ENCODE measurements at places on chromosomes 7 and 10. TPM values are rescaled to one million over a fixed set of nuclear protein-coding genes. Genes with fewer than 3 reads are reported as not detected.

The SPDYE5 gene
- total RNA-seq = not detected

DNA sequence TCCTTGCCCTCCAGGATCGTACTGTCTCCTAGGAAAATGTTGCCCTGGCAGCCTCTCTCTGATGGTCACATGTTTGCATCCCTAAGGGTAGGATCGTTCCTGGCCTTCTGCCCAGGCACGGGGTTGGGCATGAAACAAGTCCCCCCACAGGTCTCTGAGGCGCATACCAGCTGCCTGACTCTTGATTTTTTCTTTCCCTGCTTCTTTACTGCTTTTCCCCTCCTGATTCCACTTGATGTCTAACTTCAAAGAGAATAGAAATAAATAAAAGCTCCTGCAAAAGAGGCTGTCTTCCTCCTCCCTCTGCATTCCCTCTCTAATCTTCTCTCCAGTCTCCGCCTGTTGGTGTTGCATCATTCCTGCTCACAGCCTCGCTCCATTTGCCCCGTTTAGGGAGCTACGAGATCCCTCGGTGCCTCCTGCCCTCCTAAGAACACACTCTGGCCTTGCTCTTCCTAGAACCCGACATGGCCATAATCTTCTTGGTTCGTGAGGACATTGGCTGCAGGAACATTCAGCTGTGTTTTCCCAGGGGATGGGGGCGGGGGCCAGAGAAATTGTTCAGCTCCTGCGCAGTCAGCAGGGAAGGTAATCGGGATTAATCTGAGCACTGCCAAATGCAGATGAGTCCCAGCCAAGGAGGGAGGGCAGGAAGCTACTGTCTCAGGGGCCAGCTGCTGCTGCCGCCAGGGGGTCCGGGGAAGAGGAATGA lies 26.0 kb downstream of the LEP start:
- H3K27me3 ChIP-seq = no peaks in the 10 kb centered on the region
- no peaks in the 10 kb centered on the region for H3K36me3 ChIP-seq
- peak overlapping the region; percentile 8 for H3K4me3 ChIP-seq
- H3K27ac ChIP-seq = peak overlapping the region; percentile 62
- H3K4me1 ChIP-seq = peaks cover 51% of the 10 kb centered on the region
- DNase-seq = no peak

The OR13A1 gene
- total RNA-seq = not detected

GRCh38 chr10:85916286-85916685 lies 450.3 kb downstream of the GRID1 start:
- peaks cover 23% of the 10 kb centered on the region for H3K4me1 ChIP-seq
- no peak for DNase-seq
- H3K36me3 ChIP-seq = no peaks in the 10 kb centered on the region
- no peaks in the 10 kb centered on the region for H3K27me3 ChIP-seq
- no peak overlapping the region for H3K27ac ChIP-seq
- no peak overlapping the region for H3K4me3 ChIP-seq

DNA sequence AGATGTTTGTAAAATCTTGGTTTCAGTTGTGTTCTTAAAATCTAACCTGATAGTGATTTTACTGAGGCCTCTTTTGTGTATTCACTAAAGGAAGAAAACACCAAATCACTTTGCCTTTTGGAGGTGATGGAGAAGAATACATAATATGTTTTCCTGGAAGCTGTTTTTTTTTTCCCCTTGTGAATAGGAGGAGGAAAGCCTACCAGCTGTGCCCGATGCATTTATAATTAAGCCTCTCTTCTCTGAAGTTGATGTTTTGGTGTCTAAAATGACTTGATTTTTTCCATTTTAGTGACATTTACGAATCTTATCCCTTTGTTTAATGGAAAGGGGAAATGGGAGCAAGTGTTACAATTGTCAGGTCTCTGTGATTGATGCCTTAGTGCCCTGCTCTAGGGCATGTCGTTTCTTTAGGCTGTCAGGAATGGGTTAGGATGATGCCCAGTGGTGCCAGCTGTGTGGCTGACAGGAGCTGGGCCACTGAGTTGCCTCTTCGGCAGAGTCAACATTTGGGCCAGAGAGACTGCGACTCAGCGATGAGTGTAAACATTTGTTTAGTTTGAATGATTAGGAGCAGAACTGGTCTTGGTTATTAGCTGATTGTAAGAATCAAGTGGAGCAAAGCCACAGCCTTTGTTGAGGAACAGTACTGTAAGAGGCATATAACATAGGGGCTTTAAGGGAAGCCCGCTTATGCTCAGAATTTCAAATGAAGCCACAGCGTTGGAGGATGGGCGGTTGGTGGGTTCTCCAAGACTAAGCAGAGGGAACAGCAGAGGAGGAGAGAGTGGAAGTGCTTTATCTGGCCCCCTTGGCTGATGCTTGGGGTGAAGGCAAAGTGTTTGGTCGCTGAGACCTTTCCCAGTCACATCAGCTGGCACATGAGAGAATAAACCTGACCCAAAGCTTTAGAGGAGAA lies 81.6 kb downstream of the CDK14 start:
- no peak overlapping the region for H3K27ac ChIP-seq
- H3K4me3 ChIP-seq = no peak overlapping the region
- no peaks in the 10 kb centered on the region for H3K27me3 ChIP-seq
- H3K36me3 ChIP-seq = no peaks in the 10 kb centered on the region

GRCh38 chr10:132255489-132256344 lies 52.0 kb downstream of the STK32C start:
- no peak for DNase-seq
- no peak overlapping the region for H3K27ac ChIP-seq
- H3K27me3 ChIP-seq = no peaks in the 10 kb centered on the region

The CDK14 gene
- 21.6 TPM for total RNA-seq

GRCh38 chr10:17138460-17139042 lies 8.9 kb upstream of the CUBN start:
- H3K27ac ChIP-seq = no peak overlapping the region
- peaks cover 3% of the 10 kb centered on the region for H3K4me1 ChIP-seq
- H3K36me3 ChIP-seq = no peaks in the 10 kb centered on the region
- DNase-seq = no peak

The AKR1C1 gene
- 73.7 TPM for total RNA-seq

The RSPH10B2 gene
- total RNA-seq = 5.2 TPM

The TRIM50 gene
- total RNA-seq = not detected

DNA sequence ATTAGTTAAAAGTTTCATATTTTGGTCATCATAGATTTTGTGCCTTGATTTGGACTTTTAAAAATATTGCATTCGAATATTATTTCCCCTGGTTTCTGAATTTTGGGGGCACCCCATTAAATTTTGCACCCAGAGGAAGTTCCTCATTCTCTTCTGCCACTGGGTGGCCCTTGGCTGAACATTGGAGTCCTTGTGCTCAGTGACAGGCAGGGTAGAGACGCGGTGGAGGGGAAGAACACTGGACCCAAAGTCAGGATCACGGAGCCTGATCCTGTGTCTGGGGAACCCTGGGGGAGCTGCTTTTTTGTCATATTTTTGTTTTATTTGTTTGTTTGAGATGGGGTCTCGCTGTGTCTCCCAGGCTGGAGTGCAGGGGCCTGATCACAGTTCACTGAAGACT lies 74.7 kb downstream of the MKI67 start:
- H3K27ac ChIP-seq = no peak overlapping the region
- no peak for DNase-seq
- H3K4me3 ChIP-seq = no peak overlapping the region
- no peaks in the 10 kb centered on the region for H3K27me3 ChIP-seq

The AQP1 gene
- 243 TPM for total RNA-seq

DNA sequence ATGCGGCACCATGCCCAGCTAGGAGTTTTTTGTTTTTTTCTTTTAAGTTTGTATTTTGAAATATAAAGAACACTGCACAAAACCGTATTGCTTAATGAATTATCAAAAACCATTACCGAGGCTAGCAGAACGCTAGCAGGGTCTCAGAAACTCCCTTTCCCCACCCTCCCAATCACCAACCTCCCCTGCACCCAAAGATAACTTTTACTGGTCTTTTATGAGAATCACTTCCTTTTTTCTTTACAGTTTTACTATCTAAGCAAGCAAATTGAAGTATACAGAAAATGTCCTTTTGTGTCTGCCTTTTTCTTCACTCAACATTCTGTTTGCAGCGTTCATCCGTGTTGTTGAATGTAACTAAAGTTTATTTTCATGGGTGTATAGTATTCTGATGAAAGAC lies 13.4 kb downstream of the HIP1 start:
- H3K36me3 ChIP-seq = no peaks in the 10 kb centered on the region
- H3K27ac ChIP-seq = no peak overlapping the region
- DNase-seq = no peak
- H3K4me3 ChIP-seq = no peak overlapping the region
- no peaks in the 10 kb centered on the region for H3K27me3 ChIP-seq
- peaks cover 16% of the 10 kb centered on the region for H3K4me1 ChIP-seq

- H3K27me3 ChIP-seq = no peaks in the 10 kb centered on the region
- no peak overlapping the region for H3K4me3 ChIP-seq
- DNase-seq = no peak
- H3K27ac ChIP-seq = no peak overlapping the region
Observed at GRCh38 chr7:121761399-121761798, 111.6 kb upstream of the PTPRZ1 start.

The GPR85 gene
- not detected for total RNA-seq

- H3K4me1 ChIP-seq = no peaks in the 10 kb centered on the region
- DNase-seq = no peak
- H3K36me3 ChIP-seq = no peaks in the 10 kb centered on the region
- H3K27me3 ChIP-seq = no peaks in the 10 kb centered on the region
- no peak overlapping the region for H3K27ac ChIP-seq
- no peak overlapping the region for H3K4me3 ChIP-seq
Observed at GRCh38 chr7:53350241-53350640, 314.8 kb downstream of the POM121L12 start.

GRCh38 chr7:31782411-31782991 lies 95.5 kb downstream of the PPP1R17 start:
- H3K4me1 ChIP-seq = no peaks in the 10 kb centered on the region
- no peaks in the 10 kb centered on the region for H3K36me3 ChIP-seq
- H3K27ac ChIP-seq = no peak overlapping the region
- no peaks in the 10 kb centered on the region for H3K27me3 ChIP-seq
- H3K4me3 ChIP-seq = no peak overlapping the region
- no peak for DNase-seq

DNA sequence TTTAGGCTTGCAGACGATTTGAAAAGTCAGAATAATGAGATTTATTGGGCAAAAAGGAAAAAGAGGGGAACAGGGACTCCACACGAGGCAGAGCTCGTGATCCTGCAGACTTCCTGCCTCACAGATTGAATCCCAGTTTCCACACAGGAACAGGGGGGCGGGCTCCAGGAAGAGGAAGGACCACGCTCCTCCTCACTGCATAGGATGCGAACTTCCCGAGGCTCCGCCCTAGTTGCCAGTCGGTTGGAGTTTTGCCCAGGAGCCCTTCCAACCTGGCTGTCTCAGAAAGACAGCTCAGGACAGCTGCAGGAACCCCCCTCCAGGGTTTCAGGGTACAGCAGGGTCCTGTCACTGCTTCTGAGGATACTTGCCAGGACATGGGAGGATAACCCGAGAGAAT lies 488.3 kb upstream of the ADARB2 start:
- H3K4me1 ChIP-seq = no peaks in the 10 kb centered on the region
- H3K4me3 ChIP-seq = no peak overlapping the region
- H3K27ac ChIP-seq = no peak overlapping the region
- no peaks in the 10 kb centered on the region for H3K36me3 ChIP-seq

- no peak for DNase-seq
- no peak overlapping the region for H3K27ac ChIP-seq
- no peaks in the 10 kb centered on the region for H3K36me3 ChIP-seq
- no peaks in the 10 kb centered on the region for H3K27me3 ChIP-seq
- H3K4me1 ChIP-seq = no peaks in the 10 kb centered on the region
Observed at GRCh38 chr7:108284349-108285002, 154.3 kb upstream of the LAMB4 start.

DNA sequence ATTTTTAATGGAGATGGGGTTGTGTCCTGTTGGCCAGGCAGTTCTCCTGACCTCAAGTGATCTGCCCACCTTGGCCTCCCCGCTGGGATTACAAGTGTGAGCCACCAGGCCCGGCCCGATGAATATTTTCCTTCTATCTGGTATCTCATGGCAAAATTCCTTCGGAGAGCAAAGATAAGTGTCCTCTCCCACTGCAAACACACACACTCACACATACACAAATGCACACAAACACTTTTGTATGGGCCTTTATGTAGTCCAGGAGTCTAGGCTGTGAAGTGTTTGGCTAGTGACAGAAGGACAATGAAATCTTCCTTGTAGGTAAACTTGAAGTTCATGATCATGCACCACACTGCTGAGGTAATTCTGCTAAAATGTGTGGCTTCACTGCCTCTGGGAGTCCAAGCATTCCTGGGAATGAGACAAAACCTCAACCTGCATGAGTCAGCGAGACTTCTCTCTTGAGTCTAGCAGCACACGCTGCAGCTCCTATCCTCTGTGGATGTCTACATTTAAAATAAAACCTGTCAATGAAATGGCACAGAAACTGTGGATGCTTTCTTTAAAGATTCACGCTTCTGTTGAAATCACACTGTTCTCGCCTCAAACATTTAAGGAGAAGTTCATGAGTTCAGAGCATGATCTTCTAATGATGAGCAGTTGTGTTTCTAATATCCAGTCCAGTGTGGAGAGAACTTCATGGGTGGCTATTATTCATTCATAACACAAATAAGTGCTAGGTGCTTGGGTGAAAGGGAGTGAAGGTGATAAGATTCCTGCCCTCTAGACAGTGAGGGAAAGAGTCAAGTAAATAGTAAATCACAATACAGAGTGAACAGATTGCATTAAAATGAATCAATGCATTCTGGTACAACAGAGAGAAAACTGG lies 96.5 kb downstream of the NRP1 start:
- H3K4me1 ChIP-seq = peaks cover 10% of the 10 kb centered on the region
- DNase-seq = no peak
- no peaks in the 10 kb centered on the region for H3K36me3 ChIP-seq
- H3K27me3 ChIP-seq = no peaks in the 10 kb centered on the region
- no peak overlapping the region for H3K27ac ChIP-seq

DNA sequence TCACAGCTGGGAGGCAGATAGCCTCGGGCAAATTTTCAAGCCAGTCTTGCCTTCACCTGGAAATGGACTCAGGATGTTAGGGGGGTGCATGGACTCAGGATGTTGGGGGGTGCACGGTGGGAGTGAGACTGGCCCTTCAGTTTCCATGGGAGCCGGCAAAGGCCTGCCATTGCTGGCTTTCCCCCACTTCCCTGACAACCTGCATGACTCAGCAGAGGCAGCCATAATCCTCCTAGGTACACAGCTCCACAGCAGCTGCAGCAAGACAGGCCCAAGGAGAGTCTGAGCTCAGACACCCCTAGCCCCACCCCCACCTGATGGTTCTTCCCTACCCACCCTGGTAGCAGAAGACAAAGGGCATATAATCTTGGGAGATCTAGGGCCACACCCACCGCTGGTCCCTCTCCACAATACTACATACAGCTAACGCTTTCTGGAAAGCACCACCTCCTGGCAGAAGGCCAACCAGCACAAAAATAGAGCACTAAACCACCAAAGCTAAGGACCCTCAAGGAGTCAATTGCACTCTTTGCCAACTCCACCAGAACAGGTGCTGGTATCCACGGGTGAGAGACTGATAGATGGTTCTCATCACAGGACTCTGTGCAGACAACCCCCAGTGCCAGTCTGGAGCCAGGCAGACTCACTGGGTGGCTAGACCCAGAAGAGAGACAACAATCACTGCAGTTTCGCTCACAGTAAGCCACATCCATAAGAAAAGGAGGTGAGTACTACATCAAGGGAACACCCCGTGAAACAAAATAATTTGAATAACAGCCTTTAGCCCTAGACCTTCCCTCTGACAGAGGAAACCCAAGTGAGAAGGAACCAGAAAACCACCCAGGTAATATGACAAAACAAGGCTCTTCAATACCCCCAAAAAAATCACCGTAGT lies 18.3 kb downstream of the C7orf25 start:
- no peaks in the 10 kb centered on the region for H3K27me3 ChIP-seq
- H3K27ac ChIP-seq = no peak overlapping the region
- no peak overlapping the region for H3K4me3 ChIP-seq
- H3K4me1 ChIP-seq = peaks cover 8% of the 10 kb centered on the region
- no peaks in the 10 kb centered on the region for H3K36me3 ChIP-seq
- no peak for DNase-seq

GRCh38 chr10:17766731-17767130 lies 14.7 kb downstream of the TMEM236 start:
- no peaks in the 10 kb centered on the region for H3K4me1 ChIP-seq
- H3K27me3 ChIP-seq = no peaks in the 10 kb centered on the region
- H3K4me3 ChIP-seq = no peak overlapping the region
- DNase-seq = no peak

All from vagina (tissue), 2 donors.